CD4-positive, alpha-beta T cell treated with Interleukin-4 for 4 hours (primary cell): ENCODE measurements at places on chromosomes 16 and 17.

DNA sequence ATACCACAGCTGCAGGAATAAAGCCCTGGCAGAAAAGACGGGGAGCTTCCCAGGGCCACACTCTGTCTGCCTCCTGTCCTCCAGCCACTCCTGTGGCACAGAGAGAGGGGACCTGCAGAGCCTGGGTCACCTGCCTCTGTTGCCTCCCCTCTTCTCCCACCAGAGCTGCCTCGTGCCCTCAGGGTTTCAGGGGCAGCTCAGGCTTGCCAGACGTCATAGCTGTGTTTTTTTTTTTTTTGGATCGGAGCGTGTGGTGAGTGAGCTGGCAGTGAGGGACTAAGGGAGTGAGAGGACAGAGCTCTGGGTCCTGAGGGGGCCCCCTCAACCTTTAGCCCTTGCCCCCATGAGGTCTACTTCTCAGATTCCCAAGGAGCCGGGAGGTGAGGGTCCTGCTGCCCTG is 2.1 kb downstream of the PIK3R6 start:
- DNase-seq: no peak

- no peak for DNase-seq
Observed at GRCh38 chr17:39018267-39019134, 51.3 kb upstream of the FBXO47 start.

DNA sequence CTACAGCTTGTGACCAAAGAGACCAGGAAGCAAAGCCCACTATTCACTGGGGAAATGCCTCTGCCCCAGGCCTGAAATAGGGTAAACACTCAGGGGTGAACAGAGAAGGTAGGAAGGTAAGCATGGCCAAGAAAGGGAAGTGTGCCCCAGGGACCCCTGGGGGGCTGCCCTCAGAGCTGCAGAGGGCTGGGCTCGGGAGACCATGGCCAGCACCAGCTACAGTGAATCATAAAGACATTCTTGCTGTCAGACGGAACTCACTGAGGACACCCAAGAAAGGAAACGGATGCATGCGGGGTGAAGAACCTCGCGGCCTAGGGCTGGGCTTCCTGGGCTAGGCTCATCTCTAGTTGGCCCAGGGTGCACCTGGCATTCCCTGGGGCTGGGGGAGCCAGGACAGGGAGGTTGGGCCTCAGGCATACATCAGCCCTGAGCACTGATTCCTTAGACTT is 9.6 kb downstream of the HIC1 start:
- no peak for DNase-seq

GRCh38 chr17:35291802-35292201 is 48.9 kb downstream of the SLFN5 start:
- DNase-seq: no peak

- DNase-seq: no peak
Observed at GRCh38 chr16:2726923-2727322, 6.9 kb upstream of the PRSS27 start.

DNA sequence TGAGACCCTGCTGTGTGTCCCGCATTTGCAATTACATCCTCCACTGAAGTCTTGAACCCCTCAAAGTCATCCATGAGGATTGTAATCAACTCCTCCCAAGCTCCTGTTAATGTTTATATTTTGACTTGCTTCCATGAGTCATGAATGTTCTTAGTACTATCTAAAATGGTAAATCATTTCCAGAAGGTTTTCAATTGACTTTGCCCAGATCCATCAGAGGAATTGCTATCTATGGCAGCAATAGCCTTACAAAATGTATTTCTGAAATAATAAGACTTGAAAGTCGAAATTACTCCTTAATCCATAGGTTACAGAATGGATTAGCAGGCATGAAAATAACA is 2.5 kb upstream of the C16orf87 start:
- no peak for DNase-seq

GRCh38 chr16:87383505-87384161 is at the start of gene FBXO31:
TSS of gene FBXO31 (minus strand) at chr16:87383776. CDS start at chr16:87383744, 32 bp downstream.
- peak; percentile 85 for DNase-seq

DNA sequence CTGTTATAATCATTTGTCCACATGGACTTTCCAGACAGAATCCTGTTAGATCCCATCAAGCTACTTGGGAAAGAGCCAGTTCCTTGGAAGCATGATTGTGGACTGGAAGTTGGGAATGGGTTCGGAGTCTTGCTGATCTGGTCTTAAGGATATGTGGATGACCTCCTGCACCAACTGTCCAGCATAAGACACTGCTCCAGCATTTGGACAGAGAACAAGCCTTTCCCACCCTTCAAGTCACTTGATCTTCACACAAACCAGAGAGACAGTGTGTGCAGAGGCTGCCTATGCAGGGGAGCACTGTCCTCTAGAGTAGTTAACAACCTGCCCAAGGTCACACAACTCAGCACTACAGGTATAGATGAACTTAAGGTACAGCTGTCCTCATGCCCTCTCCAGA is 5.8 kb upstream of the MT1B start:
- DNase-seq: no peak

DNA sequence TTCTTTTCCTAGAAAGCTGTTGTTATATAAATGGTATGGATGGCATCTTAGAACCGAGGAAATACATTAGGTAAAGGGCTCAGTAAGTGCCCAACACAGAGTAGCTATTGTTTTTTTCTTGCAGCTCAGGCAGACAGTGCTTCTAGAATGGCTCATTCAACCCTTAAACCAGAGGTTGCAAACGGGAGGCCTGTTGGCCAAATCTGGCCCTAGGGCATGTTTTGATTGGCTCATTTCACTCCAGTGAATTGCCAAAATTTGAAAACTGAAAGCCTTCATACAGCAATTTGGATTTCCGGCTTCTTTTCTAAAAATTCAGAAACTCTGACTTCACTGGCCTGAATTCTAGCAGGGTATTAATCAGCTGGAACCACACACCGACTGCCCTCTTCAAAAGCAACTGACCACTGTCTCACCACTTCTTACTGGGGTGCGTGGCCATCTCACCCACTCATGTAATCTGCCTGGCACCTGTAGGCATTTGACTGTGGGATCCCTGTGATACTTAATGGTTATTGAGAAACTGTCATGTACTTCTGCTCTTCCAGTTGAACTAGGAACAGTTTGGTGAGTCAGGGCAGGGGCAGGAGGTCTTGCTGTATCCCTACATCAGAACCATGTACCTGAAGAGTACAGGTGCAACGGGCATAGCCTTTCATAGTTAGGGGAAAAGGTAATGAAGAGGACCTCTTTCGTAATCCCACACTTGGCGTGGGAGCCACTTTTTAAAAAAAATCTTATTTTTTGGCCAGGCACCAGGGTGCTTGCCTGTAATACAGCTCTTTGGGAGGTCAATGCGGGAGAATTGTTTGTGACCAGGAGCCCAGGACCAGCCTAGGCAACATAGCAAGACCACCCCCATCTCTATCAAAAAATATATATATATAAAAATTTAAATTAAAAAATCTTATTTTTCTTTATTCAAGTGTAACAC is 53.6 kb upstream of the SCNN1B start:
- DNase-seq: no peak
